ENCODE measurements at places on chromosomes 4 and X. TPM values are rescaled to one million over a fixed set of nuclear protein-coding genes. Genes with fewer than 3 reads are reported as not detected.

The ALB gene
- total RNA-seq, result 0.32 TPM

DNA sequence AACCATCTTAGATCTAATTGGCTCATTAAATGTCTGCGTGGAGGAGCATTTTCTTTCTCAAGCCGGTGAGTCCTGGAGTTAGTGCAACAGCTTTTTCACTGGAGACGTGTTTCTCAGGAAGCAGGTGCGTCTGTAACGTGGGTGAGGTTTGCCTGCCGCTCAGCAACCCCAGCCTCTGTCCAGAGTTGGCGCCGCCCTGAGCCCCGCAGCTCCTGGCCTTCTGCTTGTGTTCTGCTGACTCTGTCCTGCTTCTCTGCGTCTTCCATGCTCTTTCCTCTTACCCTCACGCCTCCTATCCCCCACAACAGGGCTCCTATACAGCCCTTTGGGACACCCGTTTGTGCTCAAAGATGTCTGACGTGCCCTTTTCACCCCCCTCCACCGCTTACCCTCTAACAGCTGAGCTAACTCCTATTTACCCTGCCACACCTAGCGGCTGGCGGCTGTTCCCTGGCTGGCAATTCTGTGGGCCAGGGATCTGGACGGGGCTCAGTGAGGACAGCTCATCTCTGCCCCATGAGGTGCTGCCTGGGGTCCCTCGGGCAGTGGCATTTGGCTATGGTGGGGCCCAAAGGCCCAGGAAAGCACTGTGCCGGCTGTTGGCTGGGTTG, 18.8 kb downstream of the DOK7 start:
- DNase-seq, result no peak

DNA sequence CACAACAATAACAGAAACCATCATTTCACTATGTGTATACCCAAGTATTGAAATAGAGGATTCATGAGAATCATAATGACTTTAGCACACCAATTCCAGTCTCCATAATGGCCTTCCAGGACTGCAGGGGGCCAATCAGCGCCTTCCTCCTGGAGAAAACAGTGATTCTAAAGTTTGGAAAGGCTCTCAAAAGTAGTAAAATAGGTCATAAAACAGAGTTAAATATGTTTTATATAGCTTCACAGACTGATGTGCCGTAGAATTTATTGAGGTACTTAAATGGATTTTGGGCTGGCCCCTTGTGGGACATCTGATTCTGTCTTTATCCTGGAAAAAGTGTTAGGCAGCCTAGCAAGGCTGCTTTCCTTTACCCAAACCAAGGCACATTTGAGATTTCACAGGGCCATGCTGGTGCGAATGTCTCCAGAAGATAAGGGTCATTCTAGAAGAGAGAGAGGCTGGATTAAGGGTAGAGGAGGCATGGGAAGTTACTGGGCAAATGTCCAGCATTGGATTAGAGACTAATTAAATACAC, 543.9 kb downstream of the GALNTL6 start:
- DNase-seq, result no peak

GRCh38 chrX:15881381-15881897, 26.8 kb upstream of the AP1S2 start:
- no peak for DNase-seq

GRCh38 chrX:132171478-132171877, 43.7 kb upstream of the FRMD7 start:
- no peak for DNase-seq

GRCh38 chr4:6916587-6917460, 7.2 kb downstream of the TBC1D14 start:
- no peak for DNase-seq

DNA sequence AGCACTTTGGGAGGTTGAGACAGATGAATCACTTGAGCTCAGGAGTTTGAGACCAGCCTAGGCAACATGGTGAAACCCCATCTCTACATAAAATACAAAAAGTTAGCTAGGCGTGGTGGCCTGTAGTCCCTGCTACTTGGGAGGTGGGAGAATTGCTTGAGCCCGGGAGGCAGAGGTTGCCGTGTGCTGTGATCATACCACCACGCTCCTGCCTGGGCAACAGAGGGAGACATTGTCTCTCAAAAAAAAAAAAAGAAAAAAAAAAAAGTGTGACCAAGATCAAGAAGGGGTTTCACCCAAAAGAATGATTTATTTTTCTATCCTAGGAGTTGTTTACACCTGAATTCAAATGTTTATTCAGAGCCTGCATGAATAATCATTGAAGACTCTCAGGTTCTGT, 572.4 kb upstream of the GALNT7 start:
- no peak for DNase-seq

DNA sequence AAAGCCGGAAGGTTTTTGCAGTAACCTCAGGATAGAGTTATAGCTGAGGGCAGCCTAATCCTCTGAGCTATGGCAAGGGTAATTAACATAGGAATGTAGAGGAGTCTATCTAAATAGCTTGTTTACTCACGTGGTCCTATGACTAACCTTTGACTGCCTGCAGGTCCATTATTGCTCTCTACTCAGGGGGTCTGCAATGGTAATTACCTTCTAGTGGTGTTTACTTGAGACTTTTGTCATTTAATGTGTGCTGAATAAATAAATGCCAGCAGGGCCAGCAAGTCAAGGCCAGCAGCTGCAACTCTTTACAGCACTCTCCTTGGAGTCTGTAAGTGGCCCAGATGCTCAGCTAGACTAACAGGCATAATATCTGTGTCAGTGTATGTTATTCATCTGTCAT, 212.7 kb upstream of the FMR1 start:
- DNase-seq, result no peak

DNA sequence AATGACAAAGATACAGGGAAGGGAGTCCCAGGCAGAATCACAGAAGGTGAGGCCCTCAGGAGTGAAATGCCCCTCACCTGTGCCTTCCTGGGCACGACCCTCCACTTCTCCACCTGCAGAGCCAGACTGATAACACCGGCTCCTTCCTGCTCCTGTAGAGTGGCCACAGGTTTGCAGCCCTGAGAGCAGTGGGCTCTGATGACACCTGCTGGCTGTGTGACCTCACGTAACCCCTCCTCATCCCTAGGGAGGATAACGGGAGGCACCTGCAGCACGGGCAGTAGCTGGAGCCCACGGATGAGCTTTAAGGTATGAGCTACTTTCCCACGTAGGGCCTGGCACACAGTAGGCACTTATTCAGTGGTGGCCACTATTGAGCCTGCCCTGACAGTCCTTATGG, 25.5 kb upstream of the MAN2B2 start:
- no peak for DNase-seq

The GYPA gene
- 7.8 TPM for total RNA-seq

The PLXNB3 gene
- 5.9 TPM for total RNA-seq

The MUC7 gene
- total RNA-seq, result not detected

The DNAAF6 gene
- total RNA-seq, result not detected

- DNase-seq, result no peak
Observed at GRCh38 chr4:118754890-118755289, 69.7 kb downstream of the METTL14 start.

The MYOZ2 gene
- 11.3 TPM for total RNA-seq

The KIF4A gene
- total RNA-seq, result 7.2 TPM

The PDGFRA gene
- 254 TPM for total RNA-seq

The NHS gene
- 7.8 TPM for total RNA-seq

The NAA11 gene
- total RNA-seq, result not detected

GRCh38 chr4:6701371-6701770, 7.7 kb downstream of the S100P start:
- no peak for DNase-seq

All from urinary bladder (tissue), 4 donors.